ENCODE measurements at places on chromosomes 5 and 9. TPM values are rescaled to one million over a fixed set of nuclear protein-coding genes. Genes with fewer than 3 reads are reported as not detected.

Gene PCDHB3
- 3.7 TPM for polyA plus RNA-seq

Gene SPINK13
- not detected for polyA plus RNA-seq

Gene SKP1
- 3,378 TPM for polyA plus RNA-seq

Gene CATSPER3
- not detected for polyA plus RNA-seq

Gene PAX5
- polyA plus RNA-seq, result not detected

Gene KCNMB1
- 6.3 TPM for polyA plus RNA-seq

Gene MARCOL
- not detected for polyA plus RNA-seq

Gene PCDHAC2
- polyA plus RNA-seq, result 22.6 TPM

Gene RASGEF1C
- not detected for polyA plus RNA-seq

Gene NRARP
- polyA plus RNA-seq, result not detected

Gene ENTPD8
- polyA plus RNA-seq, result not detected

Gene STOM
- 14.1 TPM for polyA plus RNA-seq

Gene C5orf46
- not detected for polyA plus RNA-seq

Gene ARL14EPL
- polyA plus RNA-seq, result not detected

Gene PCDHGA1
- 0.69 TPM for polyA plus RNA-seq

Gene IFNA16
- not detected for polyA plus RNA-seq

Gene IRX1
- polyA plus RNA-seq, result not detected

Gene PCDHB11
- polyA plus RNA-seq, result 1.1 TPM
